ENCODE measurements at places on chromosomes 3 and 15. TPM values are rescaled to one million over a fixed set of nuclear protein-coding genes. Genes with fewer than 3 reads are reported as not detected.

- no peak for DNase-seq
These were observed 251.4 kb upstream of the TGFBR2 start for GRCh38 chr3:30354972-30355371.

DNA sequence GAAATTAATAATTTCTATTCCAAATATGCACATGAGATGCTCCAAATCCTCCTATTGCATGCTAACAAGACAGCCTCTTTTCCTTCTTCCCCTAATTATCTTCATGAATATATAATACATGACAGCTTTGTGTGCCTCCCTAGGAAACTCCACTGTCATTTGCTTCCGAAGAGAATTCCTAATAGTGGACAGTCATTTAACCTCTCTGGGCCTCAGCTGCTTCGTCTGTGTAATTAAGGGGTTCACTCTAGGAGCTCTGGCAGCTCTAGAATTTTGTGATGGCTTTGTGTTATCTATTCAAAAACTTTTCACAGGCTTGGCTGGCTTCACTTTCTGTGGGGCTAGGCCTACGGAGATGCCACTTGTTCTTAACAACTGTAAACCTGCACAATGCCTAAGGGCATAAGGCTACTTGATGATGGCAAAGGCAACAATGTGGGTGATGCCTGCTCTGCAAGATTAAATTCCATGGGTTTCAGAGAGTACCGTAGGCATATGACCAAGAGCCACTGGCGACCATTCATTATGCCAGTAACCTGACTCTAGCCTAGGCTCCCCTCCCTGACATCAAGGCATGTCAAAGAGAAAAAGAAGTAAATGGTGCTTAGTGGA, 333.8 kb upstream of the UMPS start:
- DNase-seq = no peak

DNA sequence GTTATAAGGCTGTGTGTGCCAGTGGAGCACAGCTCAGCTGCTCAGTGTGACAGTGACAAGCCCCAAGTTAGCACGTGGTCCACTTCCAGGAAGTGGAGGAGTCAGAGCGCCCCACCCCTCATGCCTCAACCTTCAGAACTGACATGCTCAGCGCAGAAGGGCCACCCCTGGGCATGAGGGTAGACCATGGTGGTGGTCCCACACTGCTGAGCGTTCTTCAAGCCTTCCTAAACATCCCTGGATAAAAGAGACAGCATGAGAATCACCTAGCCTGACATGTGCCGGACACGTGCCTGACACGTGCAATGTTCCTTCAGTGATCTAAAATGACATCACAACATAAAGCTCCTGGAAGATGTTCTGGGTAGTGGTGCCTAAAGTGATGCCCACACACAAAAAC, 16.8 kb downstream of the ATP10A start:
- no peak for DNase-seq

DNA sequence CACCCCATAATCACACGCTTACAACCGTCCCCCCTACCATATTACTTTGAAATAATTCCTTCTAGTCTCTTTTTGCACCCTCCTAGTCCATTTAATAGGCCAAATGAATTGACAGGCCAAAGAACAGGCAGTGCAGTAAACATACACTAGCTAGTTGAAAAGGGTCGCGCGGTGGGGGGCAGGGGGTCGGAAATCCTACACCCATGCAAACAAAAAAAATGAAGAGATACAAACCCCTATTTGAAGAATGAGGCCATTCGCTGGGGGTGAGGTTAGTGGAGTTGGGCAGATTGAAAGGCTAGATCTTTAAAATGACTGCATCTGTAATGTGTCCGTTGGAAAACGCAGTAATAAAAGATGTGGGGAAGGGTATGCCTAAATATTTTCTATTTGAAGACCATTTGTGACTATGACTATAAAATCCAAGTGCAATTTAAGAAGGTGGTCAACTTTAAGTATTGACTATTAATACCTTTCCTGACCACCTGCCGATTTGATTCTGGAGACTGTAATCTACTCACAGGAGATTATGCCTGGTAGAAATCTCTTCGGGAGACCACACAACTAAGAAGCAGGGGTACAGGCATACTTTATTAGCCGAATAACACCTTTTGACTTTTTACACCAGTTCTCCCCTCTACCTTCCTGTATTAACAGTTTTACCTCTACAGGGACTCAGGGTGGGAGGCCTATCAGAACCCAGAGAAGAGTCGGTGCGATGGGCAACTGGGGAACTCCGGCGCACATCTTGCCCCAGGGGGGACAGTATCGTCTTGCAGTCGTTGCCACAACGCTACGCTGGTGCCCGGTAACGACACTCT, 762 bp upstream of the ARL6 start:
- no peak for DNase-seq

DNA sequence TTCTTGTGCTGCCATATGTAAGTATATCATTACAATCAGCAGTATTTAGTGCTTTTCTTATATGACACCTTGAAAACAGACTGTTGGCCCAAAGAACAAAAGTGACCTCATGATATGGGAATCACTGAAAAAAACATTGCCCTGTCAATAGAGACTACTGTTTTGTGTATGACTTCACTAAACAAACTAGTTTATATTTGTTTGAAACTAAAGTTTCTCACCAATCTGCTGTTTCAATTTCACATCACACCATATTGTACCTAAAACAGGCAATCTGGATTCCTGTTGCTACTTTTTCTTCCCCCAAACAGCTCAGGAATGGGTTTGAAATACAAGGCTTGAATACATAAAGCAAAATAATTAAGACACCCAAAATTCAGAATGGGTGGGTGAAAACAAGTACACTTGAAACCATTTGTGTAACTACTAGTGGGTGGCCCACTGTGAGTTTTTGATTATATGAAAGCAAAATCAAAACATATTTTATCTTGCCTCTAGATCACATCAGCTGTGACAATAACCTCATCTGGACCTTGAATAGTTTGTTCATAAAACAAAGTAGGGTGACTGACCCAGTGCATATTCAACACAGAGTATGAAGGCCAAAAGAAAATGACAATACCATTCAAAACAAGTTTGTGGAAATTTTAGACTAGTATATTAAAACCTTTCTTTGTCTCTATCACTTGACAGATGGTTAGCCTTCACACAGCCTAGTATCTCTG, 5.9 kb downstream of the ZBTB20 start:
- no peak for DNase-seq

DNA sequence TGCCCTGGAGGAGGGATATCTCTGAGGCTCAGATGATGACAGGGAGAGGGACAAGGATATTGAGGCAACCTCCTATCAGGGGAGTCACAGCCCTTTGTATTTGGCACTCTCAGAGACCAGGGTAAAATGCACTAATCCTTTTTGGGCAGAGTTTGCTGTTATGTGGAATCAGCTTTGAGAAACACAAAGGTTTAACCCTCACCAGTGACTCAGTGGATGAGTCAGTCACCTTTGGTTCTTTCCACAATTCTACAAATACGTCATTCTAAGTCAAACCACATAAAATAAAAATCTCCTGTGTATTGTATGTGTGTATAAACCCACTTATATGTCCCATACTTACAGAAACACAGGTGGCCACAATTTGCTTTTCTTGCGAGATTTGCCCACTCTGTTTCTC, 5.1 kb downstream of the LSAMP start:
- DNase-seq = peak; percentile 35

DNA sequence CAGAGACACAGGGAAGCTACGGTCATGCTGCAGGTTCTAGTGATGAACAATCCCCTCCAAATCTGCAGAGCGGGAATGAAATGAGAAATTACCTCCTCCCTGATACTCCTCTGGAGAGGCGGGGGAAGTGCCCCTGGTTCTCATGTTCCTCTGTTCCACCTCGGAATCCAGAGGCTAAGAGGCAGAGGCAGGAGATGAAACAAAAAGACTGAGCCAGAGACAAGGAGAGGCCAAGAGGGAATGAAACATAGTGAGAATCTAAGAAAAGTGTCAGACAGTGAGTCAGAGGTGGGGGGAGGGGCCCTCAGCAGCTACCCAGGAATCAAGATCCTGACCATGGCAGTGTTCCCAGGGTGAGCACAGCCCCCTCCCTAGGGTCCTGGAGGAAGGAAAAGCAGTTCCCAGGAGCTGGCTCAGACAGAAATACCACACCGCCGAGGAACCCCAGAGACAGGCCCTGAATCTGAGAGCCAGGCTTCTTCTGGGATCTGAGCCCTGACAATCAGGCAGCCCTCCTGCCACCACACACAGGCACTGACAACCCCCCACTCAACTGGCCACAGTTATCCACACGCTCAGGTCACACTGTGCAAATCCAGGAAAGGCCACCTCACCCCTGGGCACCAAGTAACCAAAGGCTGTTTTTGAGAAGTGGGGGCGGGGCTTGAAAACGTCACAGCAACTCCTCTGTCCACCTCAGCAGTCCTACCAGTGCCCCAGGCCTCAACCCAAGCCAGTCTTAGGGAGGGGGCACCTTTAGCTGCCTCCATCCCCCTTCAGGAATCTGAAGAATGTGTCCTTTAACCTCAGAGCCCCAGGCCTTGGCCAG, 2.4 kb downstream of the CSRNP1 start:
- peak; percentile 84 for DNase-seq

DNA sequence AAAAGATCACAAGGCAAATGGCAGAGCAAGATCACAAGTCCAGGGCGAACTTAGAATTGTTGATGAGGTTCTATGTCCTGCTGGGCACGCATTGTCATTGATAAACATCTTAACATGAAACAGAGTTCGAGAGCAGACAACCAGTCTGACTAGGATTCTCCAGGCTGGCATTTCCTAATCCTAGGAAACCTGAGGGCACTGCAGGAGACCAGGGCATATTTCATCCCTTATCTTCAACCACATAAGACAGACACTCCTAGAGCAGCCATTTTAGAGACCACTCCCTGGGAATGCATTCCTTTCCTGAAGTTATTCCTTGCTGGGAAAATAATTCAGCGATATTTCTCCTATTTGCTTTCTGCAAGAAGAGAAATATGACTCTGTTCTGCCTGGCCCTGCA, 1199.9 kb downstream of the SI start:
- DNase-seq = peak; percentile 0

DNA sequence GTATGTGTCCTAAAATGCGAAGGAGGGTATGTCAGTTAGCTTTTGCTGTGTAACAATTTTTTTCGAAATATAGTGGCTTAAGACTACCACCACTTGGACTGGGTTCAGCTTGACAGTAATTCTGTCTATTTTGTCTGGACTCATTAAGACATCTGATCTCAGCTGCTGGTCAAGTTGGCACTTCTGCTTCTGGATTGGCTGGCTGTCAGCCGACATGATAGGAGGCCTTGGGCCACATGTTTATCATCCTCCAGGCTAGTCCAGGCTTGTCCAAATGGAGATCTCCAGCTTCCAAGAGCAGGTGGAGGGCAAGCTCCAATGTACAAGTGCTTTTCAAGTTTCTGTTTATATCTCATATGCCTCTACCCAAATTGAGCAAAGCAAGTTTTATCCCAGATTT, 95.9 kb downstream of the GALK2 start:
- no peak for DNase-seq

GRCh38 chr3:27174530-27174929, 194.7 kb downstream of the NEK10 start:
- no peak for DNase-seq

- DNase-seq = no peak
These were observed 106.5 kb downstream of the UBE3A start for GRCh38 chr15:25332306-25332705.

The SPTBN5 gene
- 1.1 TPM for polyA plus RNA-seq

GRCh38 chr3:118960876-118961450, 73.7 kb downstream of the IGSF11 start:
- peak; percentile 3 for DNase-seq

- DNase-seq = no peak
These were observed 65.4 kb downstream of the EEFSEC start for GRCh38 chr3:128218548-128219257.

GRCh38 chr3:127792541-127793292, 29.6 kb downstream of the MGLL start:
- DNase-seq = peak; percentile 81

DNA sequence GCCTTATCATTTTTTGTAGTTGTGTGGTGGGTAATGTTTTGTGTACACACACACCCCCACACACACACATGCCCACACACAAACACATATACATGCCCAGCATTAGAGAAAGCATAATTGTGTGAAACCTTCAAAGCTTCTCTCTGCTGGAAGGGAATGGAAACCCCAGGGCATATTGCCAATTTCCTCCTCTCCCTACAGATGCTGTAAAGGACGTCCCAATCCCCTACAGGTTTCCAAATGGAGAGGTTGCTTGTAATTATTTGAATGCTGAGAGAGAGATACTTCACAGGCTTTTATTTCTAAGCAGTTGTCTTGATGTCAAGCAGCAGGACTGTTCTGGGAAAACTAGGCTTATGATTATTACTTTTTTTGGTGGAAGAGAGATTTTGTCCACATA, 23.0 kb upstream of the CCK start:
- no peak for DNase-seq

DNA sequence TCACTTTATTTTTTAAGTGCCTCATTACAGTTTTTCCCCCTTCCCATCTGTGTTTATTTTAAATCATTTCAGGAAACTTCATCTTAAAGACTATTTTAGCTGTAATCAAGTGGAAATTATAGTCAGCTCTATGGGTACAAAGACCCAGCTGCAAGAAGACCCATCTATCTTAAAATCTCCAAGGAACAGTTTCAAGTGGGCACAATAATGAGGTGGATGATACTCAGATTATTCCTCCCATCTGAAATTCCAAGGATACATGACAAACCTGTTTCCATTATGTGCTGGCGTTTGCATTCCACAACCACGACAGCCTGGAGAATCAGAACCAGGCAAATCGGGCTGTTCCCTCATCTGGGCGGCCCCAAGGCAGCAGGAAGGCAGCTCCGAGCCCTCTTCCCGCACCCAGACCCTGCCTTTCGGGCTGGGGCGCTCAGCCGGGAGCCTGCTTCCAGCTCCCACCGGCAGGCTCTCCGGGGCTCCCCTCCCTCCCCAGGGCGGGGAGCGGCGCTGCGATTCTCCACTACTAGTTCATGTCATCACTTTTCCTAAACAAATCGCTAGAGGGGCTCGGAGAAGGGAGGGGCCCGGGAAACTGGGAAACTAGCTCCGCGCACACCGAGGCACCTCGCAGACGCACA, at the start of gene MGLL:
Gene MGLL, minus strand, starts transcription at position 475 of the 641 bp plus-strand sequence. Its CDS starts 197 bp downstream, at position 278.
- peak; percentile 62 for DNase-seq

DNA sequence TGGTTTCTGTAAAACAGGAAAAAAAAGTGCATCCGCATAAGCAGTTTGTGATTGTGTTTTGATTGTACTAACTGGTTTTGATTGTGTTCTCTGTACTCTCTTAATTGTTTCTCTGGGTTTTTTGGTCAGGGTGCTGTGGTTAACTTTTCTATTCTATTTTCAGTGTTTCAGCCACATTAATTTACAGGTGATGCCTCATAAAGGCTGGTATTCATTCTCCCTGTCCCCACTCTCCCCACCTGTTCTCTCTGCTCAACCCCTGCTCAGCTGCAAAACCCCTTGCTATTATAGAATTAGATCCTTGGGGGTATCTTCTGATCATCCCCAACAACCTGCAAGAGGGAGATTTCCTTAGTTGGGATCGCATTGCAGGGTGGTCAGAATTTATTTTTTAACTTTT, 285.4 kb upstream of the AZI2 start:
- DNase-seq = no peak

GRCh38 chr15:55879181-55879580, 114.2 kb downstream of the NEDD4 start:
- DNase-seq = no peak

DNA sequence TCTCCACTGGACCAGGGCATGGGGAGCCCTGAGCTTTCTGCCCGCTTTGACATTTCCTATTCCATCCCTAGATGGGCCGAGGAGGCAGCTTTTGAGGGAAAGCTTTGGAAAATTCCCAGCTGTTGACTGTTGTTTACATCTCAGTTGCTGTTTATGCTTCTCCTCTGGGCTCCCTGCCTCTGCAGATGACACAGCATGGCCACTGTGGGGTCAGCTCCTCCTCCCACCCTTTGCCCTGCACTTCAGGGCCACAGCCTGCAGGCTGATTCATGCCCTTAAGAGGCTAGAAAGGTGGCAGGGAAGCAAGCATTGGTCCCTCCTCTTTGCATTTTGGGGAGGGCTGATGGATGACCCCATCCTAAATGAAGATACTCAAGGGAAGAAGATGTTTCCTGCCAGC, 8.5 kb upstream of the CTXND1 start:
- DNase-seq = no peak

Measured in foreskin keratinocyte (primary cell).